ENCODE measurements at places on chromosomes 2 and 18.

GRCh38 chr18:60020107-60020925 lies 120.5 kb downstream of the PMAIP1 start:
- peak; percentile 18 for DNase-seq

DNA sequence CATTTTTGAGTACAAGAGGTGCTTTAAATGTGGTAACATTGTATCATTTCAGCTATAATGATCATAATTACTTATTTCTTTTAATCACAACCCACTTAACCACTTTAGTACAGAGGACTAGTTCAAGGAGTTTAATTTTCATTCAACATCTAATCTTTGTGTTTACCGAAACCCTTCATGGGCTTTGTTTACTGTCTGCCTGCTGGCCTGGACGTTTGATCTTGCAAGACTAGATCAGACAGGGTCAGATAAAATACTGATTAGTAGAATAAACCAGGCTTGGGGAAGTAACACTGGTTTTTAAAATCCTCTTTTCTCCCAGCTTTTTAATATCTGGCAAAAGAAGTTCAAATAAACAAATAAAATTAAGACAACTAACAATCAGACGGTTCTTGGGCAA lies 93.6 kb downstream of the SATB2 start:
- no peak for DNase-seq

DNA sequence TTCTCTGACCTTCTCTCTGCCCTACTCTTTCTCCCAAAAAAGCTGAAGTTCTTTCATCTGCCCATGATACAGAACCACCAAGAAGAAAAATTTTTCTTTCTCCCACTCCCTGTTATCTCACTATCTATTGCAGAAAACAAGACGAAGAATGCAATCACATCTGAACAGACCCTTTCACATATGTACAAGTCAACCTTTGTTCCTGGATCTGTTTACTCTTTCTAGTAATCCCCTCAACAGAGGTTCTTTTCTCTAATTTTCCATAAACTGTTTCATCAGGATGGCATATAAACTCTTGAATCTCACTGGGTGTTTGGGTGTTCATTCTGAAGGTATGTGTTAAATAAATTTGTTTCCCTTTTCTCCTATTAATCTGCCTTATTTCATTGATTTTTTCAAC lies 1262.7 kb upstream of the NRXN1 start:
- DNase-seq = no peak

GRCh38 chr18:7303316-7304060 lies 72.6 kb downstream of the LRRC30 start:
- no peak for DNase-seq

DNA sequence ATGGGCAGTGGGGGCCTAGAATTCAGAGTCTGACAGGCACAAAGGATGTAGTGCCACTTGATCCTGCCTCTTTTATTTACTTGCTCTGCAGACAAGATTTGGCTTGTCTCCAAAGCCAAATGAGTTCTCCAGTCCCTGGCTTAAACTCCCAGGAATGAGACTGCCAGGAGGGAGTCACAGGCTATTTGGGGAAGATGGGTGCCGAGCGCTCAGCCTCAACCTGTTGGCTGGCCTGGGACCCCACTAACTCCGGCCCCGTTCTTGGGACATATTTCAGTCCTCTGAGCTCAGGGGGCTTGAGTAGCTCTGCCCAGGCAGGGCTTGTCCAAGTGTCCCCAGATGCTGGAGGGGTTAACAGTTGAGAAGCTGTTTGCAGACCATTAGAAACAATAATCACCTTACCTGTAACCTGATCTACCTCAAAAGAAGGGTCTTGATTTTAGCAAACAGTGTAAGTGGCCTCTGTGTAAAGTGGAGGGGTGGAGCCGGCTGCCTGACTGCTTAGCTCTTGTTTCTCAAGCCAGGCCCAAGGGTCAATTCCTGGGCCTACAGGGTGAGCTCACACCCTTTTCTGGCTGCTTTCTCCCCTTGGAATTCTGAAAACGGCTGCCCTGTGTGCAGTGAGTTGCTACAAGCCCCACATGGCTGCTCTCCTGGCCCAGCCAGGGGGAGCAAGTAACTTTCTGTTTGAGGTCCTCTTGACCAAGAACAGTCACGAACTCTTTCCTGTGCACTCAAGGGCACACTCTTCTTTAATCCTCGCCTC lies 27.1 kb upstream of the FZD5 start:
- no peak for DNase-seq

DNA sequence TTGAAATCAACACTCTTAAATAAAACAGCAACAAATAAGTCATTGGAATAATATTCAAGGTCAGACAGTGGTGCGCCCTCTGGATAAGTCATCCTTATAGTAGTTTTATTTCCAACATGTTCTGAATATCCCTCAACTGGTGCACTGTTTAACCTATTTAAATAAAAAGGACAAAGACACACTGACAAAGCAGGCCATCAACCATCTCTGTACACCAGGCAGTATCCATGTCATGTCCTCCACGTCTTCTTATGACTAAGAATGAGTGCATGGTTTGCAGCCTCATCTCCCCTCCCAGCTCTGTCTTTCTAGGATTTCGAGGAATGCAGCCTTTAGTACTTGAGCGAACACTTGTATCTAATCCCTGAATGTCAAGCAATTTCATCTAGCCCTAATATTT lies 42.4 kb downstream of the ST3GAL5 start:
- DNase-seq = peak; percentile 88

Data from HCEC 1CT (cell line).